ENCODE measurements at places on chromosomes 16 and 17.

DNA sequence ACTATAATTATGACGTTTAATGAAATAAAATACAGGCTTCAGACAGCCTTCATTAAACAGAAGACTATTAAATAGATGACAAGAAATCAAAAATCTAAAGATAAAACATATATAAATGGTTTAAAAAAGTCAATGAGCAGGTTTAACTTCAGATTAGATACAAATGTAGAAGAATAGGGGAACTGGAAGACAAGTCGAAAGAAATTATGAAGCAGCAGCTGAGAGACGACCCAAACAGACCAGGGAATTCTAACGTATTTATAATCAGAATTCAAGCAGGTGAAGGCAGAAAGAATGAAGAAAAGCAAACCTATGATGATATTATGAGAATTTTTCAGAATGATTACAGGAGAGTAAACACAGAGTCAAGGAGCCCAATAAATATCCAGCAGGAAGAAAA is 235.1 kb upstream of the XYLT1 start:
- DNase-seq = no peak

DNA sequence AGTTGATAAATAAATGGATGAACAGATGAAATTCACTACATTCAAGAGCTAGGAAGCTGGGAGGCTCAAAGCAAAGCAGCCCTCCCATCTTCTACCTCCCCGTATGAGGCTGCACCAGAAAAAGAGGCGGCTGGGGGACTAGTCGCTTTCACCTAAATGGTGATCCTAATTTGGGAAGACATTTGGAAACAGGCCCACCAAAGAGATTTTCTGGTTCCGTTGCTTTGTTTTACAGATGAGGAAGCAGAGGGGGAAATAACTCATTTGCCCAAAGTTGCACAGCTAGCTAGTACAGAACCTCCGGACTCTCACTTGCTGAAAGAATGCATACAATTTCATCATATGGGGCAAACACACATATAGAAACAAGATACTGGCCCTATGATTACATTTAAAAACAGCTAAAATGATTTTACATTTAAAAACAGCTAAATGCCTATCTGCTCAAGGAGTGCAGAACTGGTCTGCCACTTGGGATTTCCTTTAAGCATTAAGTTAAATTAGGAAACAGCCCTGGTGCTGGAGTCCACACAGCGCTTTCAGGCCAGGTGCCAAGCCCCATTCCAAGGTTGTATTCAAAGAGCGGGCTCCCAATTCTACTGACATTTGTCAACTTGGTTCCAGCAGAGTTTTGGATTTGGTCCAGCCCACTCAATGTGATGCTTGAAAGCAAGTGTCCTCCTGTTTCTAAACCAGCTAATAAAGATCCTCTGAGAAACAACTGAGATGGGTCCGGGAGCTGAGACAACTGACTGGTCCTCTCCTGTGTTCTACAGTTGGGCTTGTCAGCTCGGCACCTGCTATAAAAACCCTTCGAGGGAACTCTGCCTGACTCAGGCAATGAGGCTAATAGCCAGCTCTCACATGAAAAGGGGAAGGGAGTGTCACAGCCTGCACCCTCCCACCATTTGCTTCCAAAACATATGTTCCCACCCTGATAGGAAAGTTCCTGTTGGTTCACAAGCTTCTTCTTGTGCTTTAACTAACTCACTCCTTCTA is 11.7 kb downstream of the ERN1 start:
- no peak for DNase-seq

DNA sequence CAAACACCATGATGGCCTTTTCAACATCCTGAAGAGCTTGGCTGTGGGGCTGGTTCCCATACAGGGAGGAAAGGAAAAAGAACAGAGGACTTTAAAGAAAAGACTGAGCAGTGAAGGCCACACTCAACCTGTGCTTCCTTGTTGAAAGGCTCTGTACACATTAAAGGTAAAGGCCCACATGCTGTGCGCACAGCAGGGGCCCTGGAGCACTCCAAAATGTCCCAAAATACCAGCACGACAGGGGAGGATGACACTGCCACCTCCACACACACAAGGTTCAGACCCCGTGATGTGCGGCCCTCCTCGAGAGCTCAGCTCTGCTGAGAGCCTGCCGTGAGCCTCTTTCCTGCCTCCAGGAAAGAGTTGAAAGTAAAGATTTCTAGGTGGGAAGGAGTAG is 36.5 kb downstream of the FANCA start:
- DNase-seq = no peak

DNA sequence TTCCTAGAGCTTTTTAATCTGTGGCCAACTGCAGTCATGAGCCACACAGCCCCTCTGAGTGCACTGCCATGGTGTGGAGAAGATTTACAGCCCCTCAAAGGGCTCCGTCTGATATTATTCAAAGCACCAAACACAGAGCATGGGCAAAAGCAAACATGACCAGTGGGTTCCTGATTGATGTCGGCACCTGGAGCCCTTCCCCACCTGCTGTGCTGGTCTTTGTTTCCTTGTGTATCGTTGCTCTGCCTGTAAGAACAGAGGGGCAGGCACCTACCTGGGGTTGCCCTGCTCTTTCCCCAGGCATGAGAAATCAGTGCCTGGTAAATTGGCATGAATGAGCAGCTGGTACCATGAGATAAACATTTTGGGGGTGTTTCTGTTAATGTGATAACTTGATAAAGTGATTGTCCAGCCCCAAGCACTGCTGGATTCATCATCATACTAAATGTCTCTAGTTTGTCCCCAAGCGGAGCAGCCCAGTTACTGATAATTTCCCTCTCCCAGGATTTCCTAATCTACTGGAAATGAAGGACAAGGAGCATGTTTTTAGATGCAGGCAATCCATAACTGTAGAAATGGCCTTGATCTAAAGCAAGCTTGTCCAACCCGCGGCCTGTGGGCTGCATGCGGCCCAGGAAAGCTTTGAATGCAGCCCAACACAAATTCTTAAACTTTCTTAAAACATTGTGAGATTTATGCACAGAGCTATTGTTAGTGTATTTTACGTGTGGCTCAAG is 5.0 kb upstream of the SPIRE2 start:
- DNase-seq = no peak

- DNase-seq = no peak
These were observed 194.2 kb downstream of the ZFHX3 start for GRCh38 chr16:72853575-72854266.

- no peak for DNase-seq
These were observed 13.2 kb downstream of the RAB40B start for GRCh38 chr17:82685291-82685690.

- DNase-seq = no peak
These were observed 177.0 kb downstream of the IRF8 start for GRCh38 chr16:86075839-86076440.

- no peak for DNase-seq
These were observed 31.3 kb upstream of the RASD1 start for GRCh38 chr17:17527534-17527933.

- DNase-seq = no peak
These were observed 1.7 kb upstream of the LASP1 start for GRCh38 chr17:38867968-38868816.

- DNase-seq = no peak
These were observed 2.6 kb downstream of the AOC3 start for GRCh38 chr17:42853597-42853967.

- DNase-seq = no peak
These were observed 10.4 kb upstream of the LASP1NB start for GRCh38 chr17:38914741-38915638.

- no peak for DNase-seq
These were observed 44.0 kb downstream of the SDK2 start for GRCh38 chr17:73600103-73600871.

DNA sequence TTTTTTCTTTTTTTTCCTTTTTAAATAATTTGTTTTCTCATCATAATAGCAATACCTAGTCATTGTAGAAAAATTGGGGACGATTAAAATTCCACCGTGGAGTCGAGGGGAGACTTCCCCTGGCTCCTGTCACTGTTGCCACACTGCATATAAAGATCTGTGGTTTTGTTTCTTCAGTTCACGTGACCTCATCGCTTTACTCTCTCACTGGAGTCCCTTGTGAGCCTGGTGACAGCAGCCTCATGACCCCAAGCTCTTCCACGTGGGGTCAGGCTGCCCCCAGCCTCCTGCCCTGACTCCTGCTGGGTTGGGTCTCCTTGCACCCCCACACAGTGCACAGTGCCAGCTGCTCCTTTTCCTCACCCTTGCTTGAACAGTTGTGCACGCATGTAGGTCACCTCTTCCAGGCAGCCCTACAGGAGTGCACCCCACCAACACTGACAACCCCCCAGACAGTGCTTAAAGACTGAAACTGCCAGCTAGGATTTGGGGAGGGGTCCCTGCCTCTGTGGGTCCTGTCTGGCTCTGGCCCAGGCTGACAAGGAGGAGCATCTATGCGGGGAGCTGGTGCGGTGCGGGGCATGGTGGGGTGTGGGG is 7.3 kb upstream of the METRNL start:
- no peak for DNase-seq

- DNase-seq = no peak
These were observed 22.2 kb downstream of the LASP1 start for GRCh38 chr17:38892083-38892482.

DNA sequence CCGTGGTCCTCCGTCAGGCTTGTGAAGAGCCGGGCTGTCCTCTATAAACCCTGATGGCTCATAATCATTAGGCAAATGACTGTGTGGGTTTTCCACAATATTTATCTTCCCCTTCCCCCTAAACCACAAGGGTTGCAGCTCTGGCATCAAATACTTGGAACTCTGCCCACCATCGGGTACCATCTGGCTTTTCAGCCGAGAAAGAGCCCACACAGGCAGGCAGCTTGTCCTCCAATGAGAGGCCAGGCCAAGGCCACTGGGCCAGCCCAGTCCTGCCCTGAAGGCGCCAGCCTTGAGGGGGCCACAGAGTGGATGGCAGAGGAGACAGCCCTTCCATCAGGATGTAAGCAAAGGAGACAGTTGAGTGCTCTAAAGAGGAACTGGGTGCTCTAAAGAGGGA is 31.8 kb upstream of the NAT9 start:
- DNase-seq = no peak

- DNase-seq = no peak
These were observed 13.8 kb downstream of the PKD1 start for GRCh38 chr16:2121853-2122252.

- DNase-seq = no peak
These were observed 91.1 kb downstream of the RPA1 start for GRCh38 chr17:1920948-1921351.
